ENCODE measurements at places on chromosomes 1 and 21.

DNA sequence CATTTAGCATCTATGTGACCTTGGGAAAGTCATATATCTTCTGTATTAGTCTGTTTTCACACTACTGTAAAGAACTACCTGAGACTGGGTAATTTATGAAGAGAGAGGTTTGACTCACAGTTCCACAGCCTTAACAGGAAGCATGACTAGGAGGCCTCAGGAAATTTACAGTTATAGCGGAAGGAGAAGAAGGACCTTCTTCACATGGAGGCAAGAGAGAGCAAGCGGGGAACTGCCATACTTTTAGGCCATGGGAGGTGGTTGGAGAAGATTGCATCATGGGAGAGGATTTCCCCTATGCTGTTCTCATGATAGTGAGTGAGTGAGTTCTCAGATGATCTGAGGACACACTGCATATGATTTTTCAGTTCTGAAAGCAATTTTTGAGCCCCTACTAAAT is 87.9 kb downstream of the CLEC20A start:
- no peak for DNase-seq

GRCh38 chr21:43208561-43209332 is 39.9 kb downstream of the CRYAA start:
- DNase-seq = no peak

DNA sequence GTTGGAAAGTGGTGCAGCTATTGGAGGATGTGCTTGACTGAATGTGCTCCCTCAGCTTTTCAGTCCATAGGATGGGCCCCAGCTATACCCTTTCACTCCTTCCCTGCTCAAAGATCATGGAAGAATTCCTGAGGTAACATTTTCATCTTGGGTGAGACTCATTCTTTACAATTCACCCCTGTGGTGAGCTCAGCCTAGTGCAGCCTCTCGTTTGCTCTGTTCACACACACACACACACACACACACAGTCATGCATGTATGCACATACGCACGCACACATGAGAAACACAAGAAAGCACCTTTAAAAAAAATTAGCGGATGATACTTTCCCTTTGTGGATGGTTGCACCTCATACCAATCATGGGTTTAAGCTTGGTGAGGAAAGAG is 25.8 kb downstream of the CCN1 start:
- no peak for DNase-seq

GRCh38 chr1:6110326-6110725 is 64.6 kb downstream of the KCNAB2 start:
- no peak for DNase-seq

DNA sequence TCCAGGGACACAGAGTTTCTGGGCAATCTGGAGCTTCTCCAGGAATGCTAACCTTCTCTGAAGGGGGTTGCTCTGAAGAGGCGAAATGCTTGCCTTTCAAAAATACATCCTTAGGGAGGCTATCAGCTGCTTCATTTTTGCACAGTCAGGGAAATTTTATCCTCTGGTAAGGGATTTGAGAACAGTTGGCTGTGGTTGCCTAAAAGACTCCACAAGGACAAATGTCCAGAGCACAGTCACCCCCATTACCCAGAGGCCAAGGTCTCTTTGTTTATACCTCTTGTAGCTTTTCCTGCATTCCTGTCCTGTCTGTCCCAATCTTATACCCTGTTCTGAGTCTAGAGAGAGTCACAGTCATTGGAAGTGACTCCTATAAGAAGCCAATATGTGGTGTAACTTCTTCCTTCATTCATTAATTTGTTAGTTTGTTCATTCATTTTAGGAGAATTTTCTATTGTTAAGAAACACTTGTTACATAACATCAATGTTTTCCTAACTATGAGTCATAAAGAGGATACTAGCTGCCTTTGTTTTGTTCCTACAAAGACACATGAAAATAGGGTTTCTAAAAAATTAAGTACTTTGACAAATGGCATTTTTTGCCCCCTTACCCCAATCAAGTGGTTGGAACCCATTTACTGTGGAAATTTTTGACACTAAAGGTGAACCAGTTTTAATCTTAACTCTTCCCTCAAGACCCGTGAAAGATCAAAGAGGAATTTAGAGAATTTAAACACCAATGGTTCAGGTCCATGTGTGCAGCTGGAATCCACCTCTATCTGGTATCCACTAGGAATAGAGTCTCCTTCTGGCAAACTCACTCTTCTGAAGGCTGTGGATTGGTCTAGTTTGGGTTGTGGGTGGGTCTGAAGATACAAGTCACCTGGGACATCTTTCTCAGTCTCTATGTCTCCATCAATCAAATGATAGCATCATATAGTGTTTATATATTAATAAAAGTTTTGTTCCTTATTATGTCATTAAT is 47.1 kb downstream of the GPR88 start:
- no peak for DNase-seq

DNA sequence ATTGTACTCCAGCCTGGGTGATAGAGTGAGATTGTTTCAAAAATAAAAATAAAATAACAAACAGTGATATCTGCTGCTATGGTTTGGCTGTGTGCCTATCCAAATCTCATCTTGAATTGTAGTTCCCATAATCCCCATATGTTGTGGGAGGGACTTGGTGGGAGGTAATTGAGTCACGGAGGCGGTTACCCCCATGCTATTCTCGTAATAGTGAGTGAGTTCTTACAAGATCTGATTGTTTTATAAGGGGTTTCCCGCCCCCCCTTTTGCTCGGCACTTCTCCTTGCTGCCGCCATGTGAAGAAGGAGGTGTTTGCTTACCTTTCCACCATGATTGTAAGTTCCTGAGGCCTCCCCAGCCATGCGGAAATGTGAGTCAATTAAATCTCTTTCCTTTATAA is 47.8 kb downstream of the ACTL8 start:
- DNase-seq = no peak

DNA sequence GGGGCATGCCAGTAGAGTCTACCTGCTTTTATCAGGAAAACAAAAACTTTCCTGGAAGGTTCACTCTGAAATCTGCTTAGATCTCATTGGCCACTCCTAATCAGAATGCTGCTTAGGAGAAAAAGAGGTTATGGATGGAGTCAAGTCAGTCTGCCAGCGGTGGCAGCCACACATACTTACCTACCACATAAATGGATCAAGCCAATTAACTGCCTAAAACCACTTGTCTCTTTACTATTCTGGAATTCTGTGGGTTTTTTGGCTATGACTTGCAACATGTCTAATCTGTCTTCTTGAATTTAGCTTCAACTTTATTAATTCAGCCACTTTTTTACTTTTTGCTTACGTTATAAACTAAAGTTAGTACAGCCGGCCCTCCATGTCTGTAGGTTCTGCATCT is 140.2 kb upstream of the SERTAD4 start:
- DNase-seq = no peak

- DNase-seq = no peak
Observed at GRCh38 chr1:52551507-52552235, 1.2 kb downstream of the TUT4 start.

DNA sequence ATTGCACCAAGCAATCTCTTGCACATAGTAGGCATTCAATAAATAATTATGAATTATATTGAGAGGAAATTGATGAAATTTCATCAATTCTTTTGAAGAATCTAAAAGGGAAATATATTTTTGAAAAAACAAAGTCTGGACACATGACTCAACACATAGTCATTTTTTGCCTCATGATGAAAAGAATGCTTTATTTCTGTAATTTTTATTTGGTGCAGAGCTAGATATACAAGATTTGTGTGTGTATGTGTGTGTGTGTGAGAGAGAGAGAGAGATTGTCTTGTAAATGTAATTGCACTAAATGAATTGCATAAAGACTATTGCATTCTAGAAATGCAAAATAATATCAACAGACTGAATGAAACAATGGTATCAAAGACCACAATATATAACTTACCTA is 206.2 kb upstream of the C1orf87 start:
- no peak for DNase-seq

GRCh38 chr1:118871582-118872171 is 116.5 kb downstream of the TBX15 start:
- no peak for DNase-seq

Data from NCI-H1092 (cell line).